ENCODE measurements at places on chromosomes 7 and 10. TPM values are rescaled to one million over a fixed set of nuclear protein-coding genes. Genes with fewer than 3 reads are reported as not detected.

Gene OR2A5
- not detected for polyA plus RNA-seq

Gene SGMS1
- polyA plus RNA-seq, result 24.9 TPM

Gene TRIM50
- polyA plus RNA-seq, result 0.18 TPM

Gene TDRD1
- 0.44 TPM for polyA plus RNA-seq

Gene NEUROD6
- polyA plus RNA-seq, result 0.11 TPM

Gene UROS
- 45.5 TPM for polyA plus RNA-seq

Gene PRSS37
- polyA plus RNA-seq, result not detected

Gene CPA5
- 2.4 TPM for polyA plus RNA-seq

Gene GPR15LG
- polyA plus RNA-seq, result not detected

Gene CEP55
- polyA plus RNA-seq, result not detected

Gene OR2A42
- polyA plus RNA-seq, result 1.2 TPM

Gene GPR37
- polyA plus RNA-seq, result 15.0 TPM

- DNase-seq, result peak; percentile 41
Measured at GRCh38 chr10:34280599-34281374, 534.3 kb downstream of the PARD3 start.

- DNase-seq, result no peak
Measured at GRCh38 chr7:110502888-110503465, 588.0 kb upstream of the LRRN3 start.

DNA sequence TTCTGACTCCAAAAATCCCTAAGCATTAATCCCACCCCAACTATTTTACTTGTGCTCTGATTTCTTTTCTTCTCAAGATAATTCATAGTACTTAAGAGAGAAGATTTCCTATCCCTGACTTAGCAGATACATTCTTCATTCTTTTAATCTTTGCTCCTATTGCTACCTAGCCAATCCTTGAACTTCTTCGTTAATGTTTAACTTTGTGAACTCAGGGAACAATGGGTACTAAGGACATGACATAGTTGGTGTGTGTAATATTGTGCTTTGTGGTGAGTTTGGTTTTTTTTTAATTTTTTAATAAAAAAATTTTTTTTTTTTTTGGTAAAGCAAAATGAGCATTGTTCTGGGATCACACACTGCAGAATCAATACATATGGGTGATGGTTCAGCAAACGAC lies 166.2 kb downstream of the CHCHD3 start:
- DNase-seq, result no peak

DNA sequence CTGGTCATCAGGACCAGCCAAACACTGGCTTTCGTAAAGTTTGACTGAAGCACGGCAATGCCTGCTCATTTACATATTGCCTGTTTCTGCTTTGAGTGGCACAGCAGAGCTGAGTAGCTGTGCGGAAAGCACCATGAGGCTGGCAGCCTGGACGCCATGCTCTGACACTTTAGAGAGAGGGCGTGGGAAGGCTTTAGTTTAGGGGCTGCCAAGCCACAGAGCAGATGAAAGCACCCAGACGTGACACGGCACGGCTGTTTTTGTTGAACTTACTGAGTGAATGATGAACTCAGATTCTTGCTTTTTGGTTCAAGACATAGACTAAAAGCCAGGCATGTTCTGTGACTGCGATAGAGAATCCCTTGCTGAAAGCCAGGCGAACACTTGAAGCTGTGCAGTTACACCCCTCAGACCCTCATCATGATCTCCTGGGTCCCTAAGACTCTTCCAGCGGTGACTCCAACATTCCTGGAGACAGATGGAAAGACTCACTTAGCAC lies 182.1 kb downstream of the ZMYND11 start:
- no peak for DNase-seq

- DNase-seq, result no peak
Measured at GRCh38 chr7:22932896-22933295, 81.0 kb downstream of the HYCC1 start.

GRCh38 chr7:609365-609764 lies 89.7 kb upstream of the PDGFA start:
- DNase-seq, result no peak

- peak; percentile 65 for DNase-seq
Measured at GRCh38 chr7:28551331-28551730, 139.0 kb downstream of the CREB5 start.

GRCh38 chr10:102065561-102066398 lies 631 bp downstream of the HPS6 start:
- no peak for DNase-seq

DNA sequence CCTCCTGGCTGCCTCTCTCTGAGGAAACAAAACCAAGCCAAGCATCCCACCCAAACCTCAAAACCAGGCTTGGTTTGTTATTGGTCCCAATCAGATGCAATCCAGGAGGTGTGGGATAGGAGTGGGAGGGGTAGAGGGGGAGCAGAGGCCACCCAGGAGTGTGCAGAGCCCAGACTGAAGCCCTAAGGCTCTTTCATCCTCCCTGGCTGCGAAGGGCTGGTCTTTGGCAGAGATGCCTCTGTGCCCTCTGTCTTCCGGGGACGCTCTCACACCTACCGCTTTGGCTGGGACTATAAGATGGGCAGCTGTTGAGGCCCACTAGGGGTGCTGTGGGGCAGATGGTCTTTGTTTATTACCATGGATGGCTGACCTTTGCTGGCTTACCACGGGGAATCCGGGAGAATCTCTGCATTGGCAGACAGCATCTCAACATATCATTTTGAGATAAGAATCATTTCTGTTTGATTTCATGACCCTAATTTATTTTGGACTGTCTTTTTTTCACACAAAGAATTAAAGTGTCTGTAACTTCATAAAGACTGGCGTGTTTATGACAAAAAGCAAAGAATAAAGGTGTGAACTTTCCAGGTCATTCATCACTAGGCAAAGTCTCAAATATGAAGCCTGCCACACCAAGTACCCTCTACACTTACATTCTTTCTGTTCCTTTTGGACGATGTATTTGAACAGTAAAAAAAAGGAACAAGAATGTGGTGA lies 6.5 kb upstream of the DENND2A start:
- DNase-seq, result no peak

DNA sequence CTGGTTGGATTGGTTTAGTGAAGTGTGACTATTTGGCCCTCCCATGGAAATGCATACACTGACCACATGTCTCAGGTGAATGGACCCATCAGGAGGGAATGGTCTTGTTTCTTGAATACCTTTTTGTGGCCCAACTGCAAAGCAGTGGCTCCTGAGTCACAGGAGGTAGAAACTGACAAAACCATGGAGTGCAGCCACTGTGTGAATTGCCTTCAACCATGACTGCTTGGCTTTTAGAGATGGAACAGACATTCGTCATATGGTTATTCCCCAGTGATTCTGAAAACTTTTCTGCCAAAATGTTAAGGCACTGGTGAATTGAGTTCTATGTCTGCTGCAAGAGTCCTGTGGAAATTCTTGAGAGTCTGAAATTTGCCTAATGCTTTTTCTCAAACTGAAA lies 64.7 kb downstream of the CDK14 start:
- no peak for DNase-seq

GRCh38 chr10:131848296-131848695 lies 52.5 kb upstream of the PPP2R2D start:
- DNase-seq, result no peak

GRCh38 chr10:1162481-1163203 lies 106.5 kb downstream of the WDR37 start:
- DNase-seq, result no peak

- DNase-seq, result no peak
Measured at GRCh38 chr10:109022417-109023049, 900.8 kb downstream of the XPNPEP1 start.

DNA sequence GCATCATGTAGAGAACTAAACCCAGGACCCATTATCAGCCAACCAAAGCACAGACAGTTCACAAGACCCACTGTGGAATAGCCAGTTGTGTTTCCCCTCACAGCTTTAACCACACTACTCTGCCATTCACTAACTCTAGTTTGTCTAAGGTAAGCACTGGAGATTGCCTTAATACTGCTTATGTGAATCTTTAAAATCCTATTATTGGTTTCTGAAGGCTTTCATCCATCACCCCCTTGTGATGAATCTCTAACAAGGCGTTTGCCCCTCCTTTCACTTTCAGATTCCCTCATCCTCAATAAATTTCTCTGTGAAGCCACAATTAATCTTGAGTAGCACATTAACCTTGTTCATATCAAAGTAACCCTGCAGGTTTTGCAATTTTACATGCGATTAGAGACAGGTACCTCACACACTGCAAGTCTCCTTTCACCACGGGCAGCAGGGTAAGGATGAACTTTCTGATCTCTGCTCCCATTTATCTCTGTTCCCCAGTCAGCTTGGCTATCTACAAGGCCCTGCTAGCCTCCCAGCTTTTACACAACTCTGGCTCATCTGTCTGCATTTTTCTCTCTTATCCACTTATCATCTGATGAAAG lies 785.6 kb downstream of the REEP3 start:
- DNase-seq, result no peak

DNA sequence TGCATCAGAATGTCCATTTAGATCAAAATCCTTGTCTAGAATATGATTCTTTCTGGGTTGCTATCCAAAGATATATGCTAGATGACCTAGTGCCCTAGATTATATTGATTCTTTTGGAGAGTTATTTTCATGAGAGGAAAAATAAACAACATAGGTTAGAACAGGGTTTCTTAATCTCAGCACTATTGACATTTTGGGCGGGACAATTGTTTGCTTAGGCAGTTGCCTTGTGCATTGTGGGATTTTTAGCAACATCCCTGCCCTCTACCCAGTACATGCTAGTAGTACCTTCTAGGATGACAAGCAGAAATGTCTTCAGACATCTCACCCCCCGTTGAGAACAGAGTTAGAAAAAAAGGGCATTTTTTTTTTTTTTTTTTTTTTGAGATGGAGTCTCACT lies 25.1 kb upstream of the LAMB1 start:
- DNase-seq, result no peak

DNA sequence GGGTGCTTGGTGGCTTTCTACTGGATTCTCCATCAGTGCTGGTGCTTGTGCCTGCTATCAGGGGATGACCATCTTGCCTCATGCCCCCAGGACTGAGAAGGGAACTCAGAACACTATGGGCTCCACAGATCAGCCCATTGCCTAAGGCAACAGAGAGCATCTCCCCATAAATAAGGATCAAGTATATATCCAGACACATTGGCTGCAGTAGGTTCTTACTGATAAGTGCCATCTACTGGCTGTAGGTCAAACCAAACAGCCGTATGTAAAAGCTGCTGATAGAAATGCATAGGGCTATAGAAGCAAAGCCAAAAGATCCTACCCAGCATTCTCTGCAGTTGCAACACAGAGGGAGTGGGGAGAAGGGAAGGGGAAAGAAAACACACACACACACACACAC lies 153.7 kb downstream of the CDK14 start:
- DNase-seq, result no peak

DNA sequence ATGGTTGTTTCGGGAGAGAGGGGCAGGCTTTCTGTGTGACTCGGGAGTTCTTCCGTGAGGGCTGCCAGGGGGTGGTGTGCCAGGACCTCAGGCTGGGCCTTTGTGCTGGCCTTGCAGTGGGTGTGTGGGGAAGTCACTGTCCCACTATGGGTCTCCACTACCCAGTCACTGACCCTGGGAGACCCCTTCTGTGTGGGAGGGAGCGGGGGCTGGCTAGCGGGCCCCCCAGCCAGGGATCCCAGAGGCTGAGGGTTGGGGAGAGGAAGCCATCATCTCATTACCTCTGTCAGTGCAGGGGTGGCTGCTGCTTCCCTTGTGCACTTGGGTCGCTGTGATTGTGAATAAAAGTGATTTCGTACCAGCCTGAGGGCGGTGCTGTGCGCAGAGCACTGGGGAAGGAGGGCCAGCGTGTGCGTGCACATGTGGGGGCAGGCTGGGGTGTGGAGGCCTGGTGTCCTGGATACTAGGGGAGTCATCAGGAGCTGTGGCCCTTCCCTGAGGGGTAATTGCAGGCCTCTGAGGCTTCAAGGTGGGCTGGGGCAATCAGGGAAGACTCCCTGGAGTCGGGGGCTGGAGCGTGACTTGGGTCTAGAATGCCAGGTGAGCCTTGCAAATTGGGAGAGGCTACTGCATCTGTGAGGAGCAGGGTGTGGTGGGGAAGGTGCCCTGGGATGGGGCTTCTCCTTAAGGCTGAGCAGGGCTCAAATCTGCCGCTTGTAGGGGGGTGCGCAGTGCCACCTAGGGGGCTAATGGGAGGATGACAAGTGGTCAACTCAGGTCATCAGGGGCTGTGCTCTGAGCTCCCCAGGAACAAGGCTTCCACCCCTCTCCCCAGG lies 98.9 kb downstream of the NEURL1 start:
- DNase-seq, result no peak

GRCh38 chr7:44882899-44883298 lies 2.4 kb downstream of the PURB start:
- DNase-seq, result no peak

- DNase-seq, result no peak
Measured at GRCh38 chr10:113961182-113962031, 82.3 kb upstream of the ADRB1 start.

DNA sequence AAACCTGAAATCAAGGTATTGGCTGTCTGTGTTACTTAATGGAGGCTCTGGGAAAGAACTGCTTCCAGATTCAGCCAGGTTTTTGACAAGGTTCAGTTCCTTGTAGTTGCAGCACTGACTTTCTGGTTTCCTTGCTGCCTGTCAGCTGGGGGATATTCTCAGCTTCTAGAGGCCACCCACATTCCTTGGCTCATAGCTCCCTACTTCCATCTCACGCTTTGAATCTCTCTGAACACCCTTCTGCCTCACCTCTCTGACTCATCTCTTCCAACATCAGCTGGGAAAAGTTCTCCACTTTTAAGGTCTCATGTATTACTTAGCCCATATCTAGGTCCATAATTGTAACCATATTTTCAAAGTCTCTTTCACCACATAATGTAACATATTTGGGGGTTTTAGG lies 22.9 kb upstream of the GPR22 start:
- DNase-seq, result no peak

- DNase-seq, result no peak
Measured at GRCh38 chr10:29386342-29386999, 97.6 kb downstream of the LYZL1 start.

DNA sequence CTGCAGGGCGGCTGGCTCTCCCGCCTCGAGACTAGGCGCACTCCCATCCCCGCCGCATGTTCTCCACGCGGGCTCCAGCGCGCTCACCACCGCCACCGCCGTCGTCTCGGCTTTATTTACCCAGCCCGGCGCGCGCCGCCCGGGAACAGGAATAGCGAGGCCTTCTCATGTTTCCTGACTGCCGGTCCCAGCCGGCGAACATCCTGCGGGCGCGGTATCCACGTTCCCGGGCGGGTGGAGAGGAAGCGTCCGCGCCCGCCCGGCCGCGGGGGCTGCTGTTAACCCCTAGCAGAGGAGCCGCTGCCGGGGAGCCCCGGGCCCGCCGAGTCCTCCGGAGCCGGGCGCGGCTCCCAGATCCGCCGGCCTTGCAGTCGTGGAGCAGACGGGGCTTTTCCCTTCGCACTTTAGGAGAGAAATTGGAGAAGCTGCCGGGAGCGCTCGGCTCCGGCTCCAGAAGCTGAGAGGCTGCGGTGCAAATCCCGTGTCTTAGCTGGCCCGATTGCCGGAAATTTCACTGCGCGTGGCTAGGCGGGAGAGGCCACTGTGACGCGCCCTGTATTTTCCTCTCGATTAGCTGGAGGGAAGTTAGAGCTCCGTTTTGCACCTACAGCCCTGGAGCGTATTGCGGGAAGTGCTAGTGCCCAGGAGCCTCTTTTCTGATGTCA lies at the start of gene MKX:
Gene MKX (minus strand): TSS at position 88 of the 665 bp plus-strand sequence. CDS start 2,404 bp downstream, outside the sequence.
- peak; percentile 76 for DNase-seq

GRCh38 chr7:56063882-56064625 lies at the start of gene SUMF2:
SUMF2 (plus strand) TSS chr7:56064286; CDS start chr7:56064312, 26 bp downstream.
- DNase-seq, result peak; percentile 94

GRCh38 chr10:35639728-35640401 lies 2.2 kb downstream of the FZD8 start:
- peak; percentile 37 for DNase-seq
